ENCODE measurements at places on chromosomes 16 and 17.

DNA sequence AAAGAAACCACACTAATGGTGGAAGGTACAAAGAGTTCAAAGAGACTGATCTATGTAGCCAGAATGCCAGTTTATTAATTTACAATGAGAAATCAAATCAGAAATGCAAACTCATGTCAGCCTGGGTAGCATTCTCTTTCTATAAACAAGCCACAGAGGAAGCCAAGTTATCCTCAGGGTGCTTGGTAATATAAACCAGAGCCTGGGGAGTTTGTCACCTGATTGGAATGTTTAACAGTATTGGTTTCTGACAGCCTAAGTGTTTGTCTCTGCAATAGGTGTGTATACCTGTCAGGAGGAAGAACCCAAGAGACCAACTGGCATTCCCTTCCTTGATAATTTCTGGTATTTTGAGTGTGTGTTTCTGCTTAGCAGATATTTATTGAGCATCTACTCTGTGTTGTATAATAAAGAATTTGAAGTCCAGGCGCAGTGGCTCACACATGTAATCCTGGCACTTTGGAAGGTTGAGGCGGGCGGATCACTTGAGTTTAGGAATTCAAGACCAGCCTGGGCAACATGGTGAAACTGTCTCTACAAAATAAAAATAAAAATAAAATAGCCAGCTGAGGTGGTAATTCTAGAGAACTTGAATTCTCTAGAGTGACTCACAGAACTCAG, 3.1 kb upstream of the C17orf58 start:
- DNase-seq, result no peak

- no peak for DNase-seq
Measured at GRCh38 chr17:73157521-73157890, 7.3 kb upstream of the SSTR2 start.

GRCh38 chr16:27220991-27221390, 17.7 kb downstream of the KDM8 start:
- no peak for DNase-seq

GRCh38 chr16:82175627-82176026, 5.6 kb upstream of the MPHOSPH6 start:
- no peak for DNase-seq

- no peak for DNase-seq
Measured at GRCh38 chr17:51391982-51392654, 131.8 kb downstream of the UTP18 start.

DNA sequence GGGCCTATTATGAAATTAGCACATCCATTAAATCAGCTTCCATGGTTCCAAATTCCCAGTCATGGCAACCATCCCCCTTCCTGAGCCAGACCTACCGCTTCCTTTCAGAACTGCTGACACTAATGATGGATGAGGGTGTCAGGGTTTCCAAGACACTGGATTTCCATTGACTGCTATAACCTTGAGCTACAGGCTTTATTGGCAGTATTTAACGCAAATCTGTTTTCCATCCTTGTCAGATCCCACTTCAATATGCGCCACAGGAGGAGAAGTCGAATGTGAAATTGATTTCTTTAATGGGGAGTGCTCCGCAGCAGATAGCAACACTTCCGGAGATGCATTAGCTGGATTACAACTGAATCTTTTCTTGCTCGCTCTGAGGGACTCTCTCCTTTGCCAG, 197.1 kb downstream of the HS3ST4 start:
- no peak for DNase-seq

DNA sequence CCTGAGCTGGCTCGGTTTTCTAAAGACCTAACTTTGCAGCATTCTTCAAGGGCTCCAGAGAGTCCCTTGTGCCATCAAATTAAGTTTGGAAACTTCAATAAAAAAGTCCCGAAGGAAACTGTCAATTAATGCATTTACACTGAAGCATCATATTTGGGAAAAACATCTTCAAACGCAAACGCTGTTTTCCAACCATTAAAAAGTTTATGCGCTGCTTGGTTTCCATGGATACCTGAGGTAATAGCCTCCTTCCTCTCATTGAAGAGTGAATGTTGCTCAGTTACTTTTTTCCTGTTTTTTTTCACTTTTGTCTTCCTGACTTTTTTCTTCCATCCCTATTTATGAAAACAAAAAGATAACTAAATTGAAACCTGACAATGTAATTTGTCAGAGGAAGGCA, 399.1 kb downstream of the MAF start:
- DNase-seq, result no peak

- no peak for DNase-seq
Measured at GRCh38 chr16:81645266-81645694, 133.8 kb upstream of the PLCG2 start.

- no peak for DNase-seq
Measured at GRCh38 chr17:12282056-12282455, 261.4 kb downstream of the MAP2K4 start.

DNA sequence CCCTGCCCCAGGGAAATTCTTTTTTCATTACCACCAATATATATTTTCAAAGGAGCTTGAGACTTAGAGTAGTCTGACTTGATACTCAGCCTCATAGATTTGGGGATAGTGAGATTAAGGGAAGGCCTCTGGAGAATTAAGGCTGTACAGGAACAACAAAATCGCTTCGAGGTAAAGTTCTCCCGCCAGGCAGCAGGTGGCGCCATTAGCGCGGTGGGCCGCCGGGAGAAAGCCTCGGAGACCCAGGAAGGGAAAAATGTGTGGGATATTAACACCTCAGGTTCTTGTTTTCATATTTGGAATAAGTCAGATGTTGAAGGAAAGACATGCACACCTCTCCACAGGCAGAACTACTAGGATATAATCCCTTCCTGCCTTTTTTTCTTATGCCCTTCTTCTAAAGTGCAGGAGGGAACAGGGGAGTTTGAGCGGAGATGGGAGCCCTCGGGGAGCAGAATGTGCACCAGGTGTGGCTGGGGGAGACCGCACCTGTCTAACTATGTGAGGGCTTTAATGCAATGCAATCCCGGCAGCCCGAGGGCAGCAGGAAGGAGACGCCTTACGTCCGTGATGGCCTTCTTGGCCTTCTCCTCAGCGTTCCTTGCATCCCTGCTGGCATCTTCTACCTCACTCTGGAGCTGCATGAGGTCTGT, 25.9 kb downstream of the MYH3 start:
- no peak for DNase-seq

All from stimulated activated CD4-positive, alpha-beta T cell treated with anti-CD3 and anti-CD28 coated beads, Interleukin-12 subunit alpha, Interleukin-12 subunit beta, amount 100 ng/mL, for 48 hours (primary cell).